ENCODE measurements at places on chromosomes 3 and 15.

DNA sequence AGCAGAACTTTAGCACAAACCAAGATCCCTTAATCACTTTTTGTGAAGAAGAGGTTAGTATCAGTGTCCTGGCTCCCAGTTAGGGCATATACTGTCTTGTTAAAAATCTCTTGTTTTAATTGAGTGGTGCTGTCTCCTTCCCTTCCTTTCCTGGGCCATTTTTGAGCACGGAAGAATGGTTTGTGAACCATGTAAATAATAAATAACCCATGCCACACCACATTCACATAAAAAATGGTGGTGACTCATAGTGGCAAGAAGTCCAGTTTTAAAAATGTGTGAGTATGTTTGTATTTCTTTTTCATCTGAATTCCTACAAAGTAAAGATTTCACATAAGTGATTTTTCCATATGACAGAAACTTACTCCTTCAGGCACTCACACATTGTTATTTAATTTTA lies 59.1 kb upstream of the SPRED1 start:
- DNase-seq, result no peak

DNA sequence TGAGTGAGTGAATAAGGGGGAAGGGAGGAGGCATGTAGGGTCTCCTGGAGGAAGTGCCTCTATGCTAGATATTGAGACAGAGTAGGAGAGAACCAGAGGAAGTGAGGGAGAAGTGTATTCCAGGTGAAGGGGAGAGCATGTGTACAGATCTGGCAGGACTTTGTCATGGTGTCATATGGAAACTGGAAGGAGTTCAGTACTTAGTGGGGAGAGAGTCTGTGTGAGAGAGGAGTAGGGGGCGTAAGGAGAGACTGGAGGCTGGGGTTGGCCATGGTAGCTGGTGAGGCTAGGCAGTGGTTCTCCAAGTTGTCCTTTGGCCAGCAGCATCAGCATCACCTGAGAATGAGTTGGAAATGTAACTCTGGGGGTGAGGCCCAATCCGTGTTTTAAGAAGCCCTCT lies 29.6 kb upstream of the EPHB1 start:
- no peak for DNase-seq

DNA sequence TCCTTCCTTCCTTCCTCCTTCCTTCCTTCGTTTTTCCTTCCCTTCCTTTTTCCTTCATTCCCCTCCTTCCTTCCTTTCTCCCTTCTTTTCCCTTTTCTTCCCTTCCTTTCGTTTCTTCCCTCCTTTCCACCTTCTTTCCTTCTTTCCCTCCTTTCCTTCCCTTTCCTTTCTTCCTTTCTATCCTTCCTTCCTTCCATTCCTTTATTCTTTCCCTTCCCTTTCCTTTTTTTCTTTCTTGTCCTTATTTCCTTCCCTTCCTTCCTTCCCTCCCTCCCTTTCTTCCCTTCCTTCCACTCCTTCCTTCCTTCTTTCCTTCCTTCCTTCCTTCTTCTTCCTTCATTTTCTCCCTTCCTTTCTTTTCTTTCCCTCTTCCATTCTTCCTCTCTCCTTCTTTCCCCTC lies 394.6 kb downstream of the GABRB3 start:
- DNase-seq, result no peak

DNA sequence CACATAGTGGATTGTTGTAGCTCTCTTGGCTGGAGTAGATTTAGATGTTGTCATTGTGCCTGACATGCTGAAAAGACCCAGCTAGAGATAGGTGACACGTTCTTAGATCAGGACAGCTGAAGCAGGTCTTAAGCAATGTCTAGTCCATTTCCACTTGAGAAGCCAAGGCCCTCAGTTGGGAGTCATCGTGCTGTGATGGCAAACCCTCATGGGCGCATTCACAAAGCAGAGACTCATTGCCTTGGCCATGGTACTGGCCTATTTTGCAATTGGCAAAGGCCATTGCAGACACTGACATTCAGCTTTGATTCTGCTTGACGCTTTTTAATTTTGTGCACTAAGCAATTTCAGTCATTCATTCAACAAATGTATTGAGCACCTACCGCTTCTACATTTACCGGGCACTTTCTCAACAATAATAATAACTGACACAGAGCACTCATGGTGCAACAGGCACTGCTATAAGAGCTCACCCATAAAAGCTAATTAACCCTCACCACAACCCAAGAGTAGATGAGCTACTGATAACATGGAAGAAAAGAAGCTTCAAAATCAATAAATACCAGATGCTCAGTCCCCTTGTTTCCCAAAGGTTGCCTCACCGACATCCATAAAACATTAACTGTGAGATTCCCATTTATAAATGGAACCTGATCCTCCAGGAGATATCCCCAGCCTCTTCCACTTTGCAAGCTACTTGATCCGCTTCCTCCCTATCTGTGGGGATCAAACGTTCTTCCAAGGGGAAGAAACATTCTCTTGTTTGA lies 200.1 kb downstream of the TLE3 start:
- no peak for DNase-seq

DNA sequence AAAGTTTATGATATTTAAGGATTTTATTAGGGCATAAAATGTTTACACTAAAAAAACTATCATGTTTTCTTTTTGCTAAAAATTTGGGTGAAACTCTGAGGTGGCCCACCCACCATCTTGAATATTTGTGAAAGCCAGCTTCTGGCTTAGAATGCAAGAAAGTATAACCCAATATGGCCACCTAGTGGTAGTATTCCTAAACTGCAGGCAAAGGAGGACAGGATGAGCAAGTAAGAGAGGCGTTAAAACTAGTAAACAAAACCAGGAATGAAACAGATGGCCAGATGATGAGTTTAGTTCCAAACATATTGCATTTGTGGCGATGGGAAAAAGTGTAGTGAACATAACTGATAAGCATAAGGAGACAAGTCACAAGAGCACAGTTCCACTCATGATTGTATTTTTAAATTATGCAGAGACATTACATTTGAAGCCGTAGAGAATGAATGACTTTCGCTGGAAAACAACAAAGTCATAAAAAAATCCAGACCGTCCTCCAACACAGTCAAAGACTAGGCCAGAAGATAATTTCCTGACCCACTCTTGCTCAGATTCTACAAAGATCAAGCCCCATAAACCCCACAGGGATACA lies 103.3 kb upstream of the PRTG start:
- no peak for DNase-seq

GRCh38 chr15:45314960-45315359 lies 62.9 kb downstream of the SLC28A2 start:
- no peak for DNase-seq

- no peak for DNase-seq
Measured at GRCh38 chr15:24269923-24270322, 405.7 kb upstream of the NPAP1 start.

GRCh38 chr3:192435241-192435640 lies 292.1 kb downstream of the FGF12 start:
- no peak for DNase-seq

DNA sequence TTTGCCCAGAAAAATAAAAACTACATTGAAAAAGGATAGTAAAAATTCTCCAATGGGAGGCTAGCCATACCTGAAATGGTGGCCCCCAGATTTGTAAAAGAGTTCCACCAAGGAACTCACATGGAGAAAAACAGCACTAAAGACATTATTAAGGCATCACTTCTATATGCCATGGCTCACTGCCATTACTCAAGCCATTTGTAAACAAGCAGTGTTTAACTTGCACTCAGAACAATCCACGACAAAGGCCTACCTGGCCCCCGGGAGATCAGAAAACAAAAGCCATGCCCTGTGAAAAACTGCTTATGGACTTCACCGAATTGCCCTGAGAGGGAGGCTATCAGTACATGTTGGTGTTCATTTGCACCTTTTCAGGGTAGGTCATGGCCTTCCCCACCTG lies 19.6 kb downstream of the CCR8 start:
- DNase-seq, result no peak

GRCh38 chr3:192244591-192244990 lies 482.8 kb downstream of the FGF12 start:
- DNase-seq, result no peak

DNA sequence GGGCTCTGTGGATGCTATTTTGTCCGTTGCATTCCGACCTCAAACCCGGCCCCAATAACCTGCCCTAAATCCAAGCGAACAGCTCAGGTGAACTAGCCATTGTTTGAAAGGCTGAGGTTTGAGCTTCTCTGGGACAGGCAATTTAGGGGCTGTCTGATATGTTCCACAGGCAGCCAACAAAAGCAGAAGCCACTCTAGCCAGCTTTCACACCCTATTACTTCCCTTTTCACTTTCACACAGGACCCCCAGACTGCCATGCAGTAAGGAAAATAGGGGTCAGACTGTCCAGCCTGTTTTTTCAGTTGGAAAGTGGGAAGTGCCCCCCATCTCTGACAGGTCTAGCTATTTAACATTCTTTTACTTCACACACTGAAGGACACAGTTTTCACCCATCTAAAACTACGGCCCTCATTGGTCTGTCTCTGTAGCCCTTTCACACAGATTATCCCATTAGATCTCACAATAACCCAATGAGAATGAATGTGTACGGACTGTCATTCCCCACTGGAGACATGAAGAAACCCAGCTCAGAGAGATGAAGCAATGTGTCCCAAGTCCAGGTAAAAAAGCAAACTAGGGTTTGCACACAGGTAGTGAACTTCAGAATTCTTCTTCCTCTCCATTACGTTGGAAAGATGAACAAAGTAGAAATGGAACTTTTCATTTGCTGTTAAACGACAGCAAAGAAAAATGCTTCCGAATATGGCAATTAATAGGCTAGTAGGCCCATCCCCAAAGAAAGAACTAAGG lies 1.9 kb downstream of the CCDC12 start:
- DNase-seq, result no peak

DNA sequence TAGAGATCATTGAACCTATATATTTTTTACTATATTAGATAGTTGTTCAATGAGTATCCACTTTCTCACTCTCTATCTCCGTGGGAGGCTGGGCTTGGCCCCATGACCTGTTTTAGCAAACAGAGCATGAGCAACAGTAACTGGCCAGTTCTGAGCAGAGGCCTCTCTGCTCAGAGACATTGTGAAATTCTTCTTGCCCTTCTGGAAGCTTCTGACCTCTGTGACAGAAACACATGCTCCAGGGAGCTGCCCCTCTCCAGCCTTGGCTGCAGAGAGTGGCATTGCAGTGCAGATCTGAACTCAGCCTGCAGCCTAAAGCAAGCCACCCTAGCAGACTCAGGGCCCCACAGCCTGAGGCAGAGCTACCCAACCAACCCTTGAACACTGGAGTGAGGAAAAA lies 20.5 kb downstream of the FAM240A start:
- DNase-seq, result no peak

All from left hindlimb (tissue), 1 donor.